ENCODE measurements at places on chromosomes 6 and 20.
A peak's percentile ranks its signal among the peaks of the same experiment; 100 is the strongest.

GRCh38 chr6:143522039-143522600 is 10.6 kb upstream of the FUCA2 start:
- no peak for DNase-seq

- no peak for DNase-seq
Observed at GRCh38 chr6:45979311-45979710, 36.3 kb downstream of the CLIC5 start.

GRCh38 chr20:58573986-58574385 is 58.8 kb upstream of the APCDD1L start:
- DNase-seq, result no peak

- DNase-seq, result no peak
Observed at GRCh38 chr6:32120573-32121059, 7.4 kb downstream of the ATF6B start.

DNA sequence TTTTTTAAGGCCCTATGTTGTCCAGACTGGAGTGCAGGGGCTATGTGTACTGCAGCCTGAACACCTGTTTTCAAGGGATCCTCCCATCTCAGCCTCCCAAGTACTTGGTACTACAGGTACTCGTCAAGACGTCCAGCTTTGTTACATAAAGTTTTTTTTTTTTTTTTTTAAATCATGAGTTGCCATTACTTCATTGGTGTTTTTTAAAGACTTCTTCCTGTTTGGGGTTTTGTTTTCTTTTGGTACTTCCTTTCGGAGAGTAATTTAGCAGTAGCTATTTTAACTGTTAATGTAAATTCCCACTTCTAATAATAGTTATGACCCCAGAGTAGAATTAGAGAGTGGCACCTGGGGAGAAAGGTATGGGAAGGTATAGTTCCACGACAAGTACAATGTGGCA is 10.5 kb downstream of the ZNFX1 start:
- no peak for DNase-seq

DNA sequence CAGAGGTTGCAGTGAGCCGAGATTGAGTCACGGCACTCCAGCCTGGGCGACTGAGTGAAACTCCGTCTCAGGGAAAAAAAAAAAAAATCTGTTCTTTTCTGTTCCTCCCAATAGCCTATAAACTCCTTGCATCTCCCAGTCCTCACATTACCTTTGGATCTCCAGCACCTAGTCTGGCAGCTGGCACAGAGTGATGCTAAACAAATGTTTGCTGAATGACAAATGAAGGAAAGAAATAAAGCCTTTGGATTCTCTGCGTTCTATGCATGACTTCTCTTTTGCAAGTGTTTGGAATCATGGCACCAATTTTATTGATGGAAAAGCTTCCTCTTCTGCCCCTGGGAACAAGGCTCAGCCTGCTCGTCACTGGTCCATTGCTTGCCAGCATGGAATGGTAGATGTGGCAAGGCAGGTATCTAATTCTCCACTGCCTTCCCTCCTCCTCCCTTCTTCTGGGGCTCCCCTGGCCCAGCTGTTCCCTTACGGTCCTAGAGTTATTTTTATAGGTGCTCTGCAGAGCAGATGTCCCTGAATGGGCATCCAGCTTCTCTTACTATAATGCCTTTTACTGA is 53.6 kb upstream of the FYN start:
- no peak for DNase-seq

DNA sequence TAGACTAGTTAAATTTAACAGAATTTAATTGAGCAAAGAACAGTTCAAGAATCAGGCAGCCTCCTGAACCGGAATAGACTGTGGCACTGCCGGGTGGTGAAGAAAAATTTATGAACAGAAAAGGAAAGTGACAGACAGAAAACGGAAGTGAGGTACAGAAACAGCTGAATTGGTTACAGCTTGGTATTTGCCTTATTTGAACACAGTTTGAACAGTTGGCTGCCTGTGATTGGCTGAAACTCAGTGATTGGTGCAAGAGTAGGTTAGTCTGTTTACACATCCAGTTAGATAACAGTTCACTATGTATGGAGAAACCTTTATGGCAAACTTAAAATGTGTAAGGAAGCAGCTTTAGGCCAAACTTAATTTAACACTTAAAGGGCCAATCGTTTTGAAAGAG is 116.0 kb upstream of the CITED2 start:
- no peak for DNase-seq

- DNase-seq, result no peak
Observed at GRCh38 chr20:24615353-24615752, 145.9 kb downstream of the SYNDIG1 start.

- DNase-seq, result no peak
Observed at GRCh38 chr20:36472637-36473090, 68.7 kb upstream of the MYL9 start.

- no peak for DNase-seq
Observed at GRCh38 chr6:106525107-106525881, 104.0 kb downstream of the RTN4IP1 start.

DNA sequence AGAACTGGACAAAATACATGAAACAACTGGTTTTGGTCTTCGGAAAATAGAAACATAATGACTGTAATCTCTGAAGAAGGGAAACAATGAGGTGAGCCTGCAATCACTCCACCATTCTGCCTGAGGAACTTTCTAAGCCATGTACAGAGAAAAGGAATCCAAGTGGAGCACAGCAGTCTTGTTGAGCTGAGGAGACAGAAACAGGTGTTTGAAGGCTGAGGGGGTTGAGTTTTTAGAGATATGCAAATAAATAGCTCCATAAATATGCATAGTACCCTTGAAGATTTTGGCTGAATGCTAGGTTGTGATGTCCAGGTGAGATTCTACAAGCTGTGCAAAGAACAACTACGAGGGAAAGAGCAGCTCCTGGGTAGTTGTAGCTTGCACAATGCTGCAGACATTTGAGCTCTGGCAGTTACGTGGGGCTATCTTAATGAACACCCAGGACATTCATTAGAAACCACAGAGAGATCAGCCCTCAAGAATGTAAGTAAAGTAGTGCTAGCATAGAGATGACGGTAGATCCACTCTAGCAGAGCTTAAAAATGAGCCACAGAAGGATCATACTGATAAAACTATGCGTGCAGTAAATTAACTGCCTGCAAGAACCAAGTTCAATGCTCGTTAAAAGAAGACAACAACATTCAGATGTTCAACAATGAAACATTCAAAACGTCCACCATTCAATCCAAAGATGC is 24.3 kb downstream of the TUBB2B start:
- DNase-seq, result no peak

DNA sequence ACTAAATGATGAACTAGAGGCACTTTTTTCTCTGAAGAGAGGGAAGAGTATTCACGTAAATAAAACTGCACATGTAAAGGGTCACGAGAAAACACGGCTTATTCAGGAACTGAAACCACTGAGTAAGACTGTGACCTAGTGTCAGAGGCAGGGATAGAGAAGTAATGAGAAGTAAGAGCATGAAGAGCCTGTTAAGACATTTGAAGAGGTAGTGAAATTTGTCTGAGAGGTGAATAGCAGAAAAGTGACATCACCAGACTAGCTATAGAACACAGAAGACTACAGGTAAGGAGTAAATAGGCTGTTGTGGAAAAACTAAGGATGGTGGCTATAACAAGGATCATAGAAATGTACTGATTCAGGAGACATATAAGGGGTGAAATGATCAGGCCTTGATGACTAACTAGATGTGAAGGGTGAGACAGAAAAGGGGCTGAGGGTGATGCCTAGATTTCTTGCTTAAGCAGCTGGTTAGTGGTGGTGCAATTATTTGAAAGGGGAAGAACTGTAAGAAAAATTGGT is 76.8 kb downstream of the REV3L start:
- no peak for DNase-seq

DNA sequence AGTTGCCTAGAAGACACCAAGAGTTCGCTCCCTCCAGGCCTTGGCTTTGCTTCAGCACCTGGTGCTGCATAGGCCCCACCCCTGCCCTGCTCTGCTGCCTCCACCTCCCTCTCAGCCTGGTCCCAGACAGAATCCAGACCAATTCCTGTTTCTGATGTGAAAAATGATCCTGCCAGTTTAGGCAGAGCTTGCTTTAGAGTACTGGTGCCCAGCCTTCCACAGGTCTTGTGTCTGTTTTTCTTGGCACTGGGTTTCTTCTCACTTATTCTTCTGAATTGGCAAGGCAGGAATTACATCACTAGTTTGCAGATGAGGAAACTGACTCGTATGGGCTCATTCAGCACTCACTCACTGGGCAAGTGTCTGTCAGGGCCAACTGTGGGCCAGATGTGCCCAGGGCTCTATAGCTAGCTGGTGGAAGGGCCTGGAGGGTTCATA is 53.0 kb downstream of the HLA-A start:
- no peak for DNase-seq

- DNase-seq, result no peak
Observed at GRCh38 chr20:42083280-42083679, 465.1 kb upstream of the CHD6 start.

DNA sequence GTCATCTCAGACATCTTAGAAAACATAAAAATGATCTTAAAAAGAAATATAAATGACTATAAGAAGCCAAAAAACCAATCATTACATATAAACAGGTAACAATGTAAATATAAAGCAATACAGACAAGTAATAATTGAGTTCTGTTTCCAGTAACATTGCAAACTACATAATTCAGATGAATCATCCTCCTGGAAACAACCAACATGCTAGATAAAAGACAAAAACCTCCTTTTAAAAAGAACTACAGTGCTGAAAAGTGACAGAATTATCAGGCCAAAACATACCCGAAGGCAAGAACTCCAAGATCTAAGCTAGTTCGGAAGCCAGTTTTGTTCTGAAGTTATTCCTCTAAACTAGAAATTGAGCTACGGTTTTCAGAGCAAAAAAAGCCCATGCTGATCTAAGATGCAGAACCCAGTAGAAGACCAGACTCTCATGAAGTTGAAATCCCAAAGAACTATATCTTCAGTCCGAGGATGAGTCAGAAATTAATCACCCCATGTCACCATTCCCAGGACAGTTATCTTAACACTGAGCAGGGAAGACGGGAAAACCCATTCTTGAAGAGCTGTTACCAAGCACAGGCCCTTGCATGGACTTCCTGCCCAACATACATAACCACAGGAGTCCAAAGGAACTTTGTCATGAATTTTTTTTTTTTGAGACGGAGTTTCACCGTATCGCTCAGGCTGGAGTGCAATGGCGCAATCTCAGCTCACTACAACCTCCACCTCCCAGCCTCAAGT is 9.8 kb downstream of the PGM3 start:
- DNase-seq, result no peak

GRCh38 chr20:46914789-46915379 is 20.2 kb downstream of the EYA2 start:
- no peak for DNase-seq

- DNase-seq, result peak; percentile 45
Observed at GRCh38 chr20:62860924-62861691, 514 bp downstream of the TCFL5 start.

GRCh38 chr20:24405810-24406209 is 63.6 kb upstream of the SYNDIG1 start:
- no peak for DNase-seq

DNA sequence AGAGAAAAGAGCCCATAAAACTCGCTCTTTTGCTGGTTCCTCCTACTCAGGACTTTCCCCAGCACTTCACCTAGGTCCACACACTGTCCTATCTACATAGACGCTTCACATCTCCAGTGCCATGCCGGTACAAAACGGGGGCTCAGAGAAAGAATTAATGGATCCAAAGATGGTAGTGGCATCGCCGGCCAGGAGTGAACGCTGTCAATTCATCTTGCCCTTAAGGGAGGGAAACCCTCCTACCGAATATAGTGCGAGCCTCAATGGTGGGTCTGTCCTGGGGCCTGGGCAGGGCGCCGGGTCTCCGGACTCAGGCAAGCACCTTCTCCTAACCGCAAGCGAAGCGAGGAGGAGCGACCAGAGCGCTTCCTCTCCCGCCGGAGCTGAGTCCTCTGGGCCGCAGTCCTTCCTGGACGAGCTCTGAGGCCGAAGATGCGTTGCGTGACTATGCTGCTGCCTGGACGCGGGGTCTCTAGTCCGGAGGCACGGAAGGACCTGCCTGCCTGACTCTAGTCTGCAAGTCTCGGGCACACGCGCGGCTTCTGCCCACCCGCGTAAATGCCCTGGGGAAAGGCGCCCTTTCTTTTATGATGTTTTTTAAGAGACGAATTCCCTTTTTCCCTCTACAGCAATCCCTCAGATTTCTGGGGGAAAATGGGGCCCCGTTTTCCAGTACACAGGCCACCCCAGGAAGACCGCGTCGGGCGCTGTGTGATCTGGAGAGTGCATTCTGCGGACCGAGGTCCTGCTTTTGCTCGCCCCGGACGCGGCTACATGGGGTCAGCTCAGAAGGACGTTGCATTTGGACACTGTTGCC is 100.1 kb upstream of the PRDM1 start:
- DNase-seq, result no peak

- no peak for DNase-seq
Observed at GRCh38 chr6:30066082-30066481, 916 bp upstream of the PPP1R11 start.

- no peak for DNase-seq
Observed at GRCh38 chr6:22069306-22069800, 227.5 kb downstream of the PRL start.

- no peak for DNase-seq
Observed at GRCh38 chr6:52489881-52490280, 69.7 kb downstream of the EFHC1 start.

- peak; percentile 73 for DNase-seq
Observed at GRCh38 chr6:154229786-154230185, 126.8 kb downstream of the IPCEF1 start.

DNA sequence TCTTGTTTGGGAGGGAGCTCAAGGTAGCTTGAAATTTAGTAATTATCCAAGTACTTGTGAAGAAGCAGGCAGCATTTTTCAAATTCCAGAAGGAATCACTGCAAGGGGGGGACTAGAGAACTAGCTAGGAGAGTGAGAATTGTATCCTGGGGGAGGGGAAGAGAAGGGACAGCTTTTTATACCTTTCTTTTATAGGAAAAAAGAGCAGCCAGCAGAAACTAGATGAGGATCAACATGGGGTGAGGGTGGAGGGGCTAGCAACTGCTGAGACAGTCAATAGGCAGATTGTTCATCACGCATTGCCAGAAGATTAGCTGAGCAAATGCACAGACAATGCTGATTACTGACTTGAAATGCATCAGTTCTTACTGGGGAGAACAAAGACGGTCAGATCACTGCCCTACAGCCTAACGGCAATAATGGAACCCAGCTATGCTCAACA is 514.3 kb upstream of the CITED2 start:
- DNase-seq, result no peak

GRCh38 chr6:124993327-124993726 is 31.1 kb downstream of the RNF217 start:
- no peak for DNase-seq

- no peak for DNase-seq
Observed at GRCh38 chr20:10994991-10995700, 321.3 kb upstream of the JAG1 start.

GRCh38 chr6:148703900-148704299 is 42.9 kb upstream of the UST start:
- no peak for DNase-seq

- DNase-seq, result no peak
Observed at GRCh38 chr6:143000811-143001210, 55.8 kb upstream of the HIVEP2 start.

Measured in stimulated activated naive CD8-positive, alpha-beta T cell treated with anti-CD3 and anti-CD28 coated beads, Interleukin-15, amount 100 ng/mL, for 72 hours (primary cell).